ENCODE measurements at places on chromosomes 4 and X.

DNA sequence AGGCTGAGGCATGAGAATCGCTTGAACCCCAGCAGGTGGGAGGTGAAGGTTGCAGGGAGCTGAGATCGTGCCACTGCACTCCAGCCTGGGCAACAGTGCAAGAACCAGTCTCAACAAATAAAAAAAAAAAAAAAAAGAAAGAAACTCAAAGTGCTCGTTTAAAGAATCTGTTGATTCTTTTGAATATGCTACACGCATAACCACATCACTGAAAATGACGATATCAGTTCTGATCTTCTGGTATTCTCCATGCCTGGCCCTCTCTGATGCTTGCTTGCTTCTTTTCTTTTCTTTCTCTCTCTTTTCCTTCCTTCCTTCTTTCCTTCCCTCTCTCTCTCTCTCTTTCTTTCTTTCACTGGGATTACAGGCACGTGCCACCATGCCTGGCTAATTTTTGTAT, 7.3 kb downstream of the AVPR2 start:
- no peak for DNase-seq

DNA sequence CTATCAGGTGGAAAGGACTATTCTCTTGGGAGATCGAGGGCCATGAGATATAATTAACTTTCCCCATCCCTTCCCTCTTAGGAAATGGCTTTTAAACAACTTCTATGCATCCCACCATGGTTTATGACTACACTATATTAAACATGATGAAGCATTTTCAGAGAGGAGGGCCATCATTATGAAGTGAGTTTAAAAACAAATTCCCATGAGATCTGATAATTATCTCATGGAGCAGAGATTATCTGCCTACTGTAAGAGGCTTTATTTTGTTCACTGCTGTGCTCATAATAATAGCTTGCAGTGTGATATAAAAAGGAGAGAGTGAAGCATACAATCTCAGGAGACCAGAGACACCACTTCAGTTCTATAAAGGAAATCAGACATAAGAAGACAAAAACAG, 330.5 kb upstream of the ZFP42 start:
- no peak for DNase-seq

DNA sequence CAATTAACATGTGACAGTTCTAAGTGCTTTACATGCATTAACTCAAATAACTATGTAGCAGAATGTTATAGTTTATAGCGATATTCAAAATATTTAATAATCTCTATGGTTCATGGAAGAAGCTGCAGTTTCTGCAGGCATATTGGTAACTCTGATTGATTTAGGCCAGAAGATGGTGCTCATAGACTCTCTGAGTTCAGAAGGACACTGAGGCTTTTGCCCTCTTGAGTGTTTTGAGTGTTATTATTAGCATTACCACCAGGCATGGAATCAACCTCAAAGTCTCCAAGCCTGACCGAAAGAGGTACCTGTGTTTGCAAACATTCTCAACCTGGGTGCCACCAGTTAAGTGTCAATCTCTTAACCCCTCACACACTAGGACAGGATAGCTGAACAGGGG, 792.3 kb upstream of the PCDH7 start:
- no peak for DNase-seq

GRCh38 chr4:55932511-55932910, 16.2 kb upstream of the CEP135 start:
- no peak for DNase-seq

GRCh38 chrX:112734290-112734689, 54.6 kb upstream of the LHFPL1 start:
- DNase-seq = no peak

GRCh38 chr4:58225460-58225859, 1115.3 kb upstream of the IGFBP7 start:
- no peak for DNase-seq

GRCh38 chrX:23854945-23855344, 52.8 kb downstream of the APOO start:
- DNase-seq = no peak

GRCh38 chr4:36348403-36348938, 67.1 kb downstream of the DTHD1 start:
- no peak for DNase-seq

GRCh38 chrX:42978655-42979379, 200.9 kb upstream of the PPP1R2C start:
- DNase-seq = no peak

GRCh38 chrX:38335382-38335781, 8.1 kb upstream of the RPGR start:
- DNase-seq = no peak

GRCh38 chr4:10629394-10629793, 55.2 kb downstream of the CLNK start:
- no peak for DNase-seq

Measured in erythroblast (primary cell).